ENCODE measurements at places on chromosomes 7 and 10.

- no peak for DNase-seq
These were observed 142.7 kb downstream of the KMT2E start for GRCh38 chr7:105156731-105157130.

- no peak for DNase-seq
These were observed 264.0 kb downstream of the INHBA start for GRCh38 chr7:41438705-41439514.

DNA sequence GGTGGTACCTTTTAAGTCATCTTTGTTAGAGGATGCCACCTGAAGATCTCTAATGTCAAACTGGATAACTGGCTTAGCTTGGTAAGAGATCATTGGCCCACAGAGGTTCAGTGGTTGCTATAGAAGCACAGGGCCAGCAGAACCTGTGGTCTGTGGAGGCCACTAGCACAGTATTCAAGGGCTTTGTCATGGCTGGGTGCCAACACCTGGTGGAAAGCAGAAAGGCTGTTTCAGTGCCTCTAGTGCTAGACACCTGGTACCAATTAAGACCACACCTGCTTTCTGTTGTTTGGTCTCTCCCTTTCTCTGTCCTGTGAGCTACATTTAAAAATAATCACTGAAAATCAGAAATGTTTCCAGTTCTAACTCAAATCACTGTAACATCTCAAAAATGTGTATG lies 10.0 kb upstream of the PCGF5 start:
- no peak for DNase-seq

- DNase-seq = no peak
These were observed 15.7 kb upstream of the ZMIZ1 start for GRCh38 chr10:79053081-79053434.

DNA sequence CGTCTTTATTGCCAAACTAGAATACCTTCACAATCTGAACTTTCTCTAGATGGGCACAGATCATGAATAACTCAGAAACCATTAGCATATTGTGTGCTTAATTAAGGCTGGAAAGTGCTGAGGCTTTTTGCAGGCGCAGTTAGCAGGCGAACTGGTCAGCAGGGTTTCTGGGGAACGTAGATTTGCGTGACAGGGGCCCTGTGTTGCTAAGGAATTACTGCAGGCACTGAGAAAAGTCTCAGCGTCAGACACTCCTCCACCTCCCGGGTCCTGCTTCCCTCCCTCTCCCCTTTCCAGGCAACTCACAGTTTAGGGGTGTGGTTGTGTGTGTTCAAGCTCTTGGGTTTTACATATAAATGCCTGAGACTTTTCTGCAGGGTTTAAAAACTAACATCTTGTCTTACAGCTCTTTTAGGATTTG lies 2.2 kb downstream of the MAP3K8 start:
- DNase-seq = peak; percentile 62

- DNase-seq = no peak
These were observed 79.6 kb downstream of the PCGF5 start for GRCh38 chr10:91299999-91300575.

GRCh38 chr7:148733496-148733895 lies 34.8 kb downstream of the CUL1 start:
- DNase-seq = no peak

DNA sequence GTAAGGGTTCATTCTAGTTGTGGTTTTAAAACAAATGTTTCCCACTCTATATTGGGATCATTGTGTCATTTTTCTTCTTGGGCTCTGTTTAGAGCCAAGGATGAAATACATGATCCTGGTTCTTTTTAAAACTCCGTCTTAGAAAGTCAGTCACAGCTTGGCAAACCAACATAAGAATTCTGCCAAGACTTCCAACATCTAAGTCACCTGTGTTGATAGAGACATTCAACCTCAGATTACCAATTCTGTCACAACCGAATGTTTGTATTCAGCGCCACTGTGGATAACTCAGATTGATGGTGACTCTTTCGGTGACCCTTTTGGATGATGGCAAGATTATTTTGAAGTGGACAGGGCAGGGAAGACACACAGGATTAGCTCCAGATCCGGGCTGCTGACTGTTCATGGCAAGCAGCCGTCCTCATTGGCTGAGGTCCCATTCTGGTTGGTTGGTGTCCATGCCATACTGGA lies 255.4 kb downstream of the ARHGAP21 start:
- no peak for DNase-seq

- no peak for DNase-seq
These were observed 194.7 kb downstream of the GALNT17 start for GRCh38 chr7:71326595-71326994.

DNA sequence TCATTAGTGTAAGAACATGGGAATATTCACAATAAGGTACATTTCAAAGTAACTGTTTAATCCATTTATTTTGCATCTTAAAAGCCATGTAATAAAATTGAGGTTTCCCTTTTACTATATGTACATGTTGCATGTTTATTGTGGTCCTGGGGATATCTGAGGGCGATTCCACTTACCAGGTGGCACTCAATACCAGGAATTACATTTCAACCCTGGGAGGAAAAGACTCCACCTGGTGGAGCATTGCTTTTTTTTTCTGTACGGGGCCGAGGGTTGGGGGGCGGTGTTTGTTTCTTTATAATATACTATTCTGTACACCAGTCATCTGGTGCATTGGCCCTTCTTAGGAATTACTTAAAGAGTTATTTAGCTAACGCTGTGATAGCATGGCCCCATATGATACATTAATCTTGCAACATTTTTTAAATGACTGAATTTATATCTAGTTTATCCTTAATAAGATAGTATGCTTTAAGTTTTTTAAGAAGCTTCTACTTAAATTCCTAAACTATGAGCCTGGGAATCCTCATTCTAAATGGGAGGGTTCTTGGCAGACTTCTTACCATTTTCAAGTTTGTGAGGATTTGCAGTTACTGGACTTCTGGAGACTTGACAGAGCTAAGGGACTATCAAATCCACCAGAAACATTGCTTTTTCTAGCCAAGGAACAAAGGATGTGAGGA lies 7.2 kb upstream of the HGF start:
- no peak for DNase-seq

- no peak for DNase-seq
These were observed 208.3 kb downstream of the USP6NL start for GRCh38 chr10:11403116-11403515.

DNA sequence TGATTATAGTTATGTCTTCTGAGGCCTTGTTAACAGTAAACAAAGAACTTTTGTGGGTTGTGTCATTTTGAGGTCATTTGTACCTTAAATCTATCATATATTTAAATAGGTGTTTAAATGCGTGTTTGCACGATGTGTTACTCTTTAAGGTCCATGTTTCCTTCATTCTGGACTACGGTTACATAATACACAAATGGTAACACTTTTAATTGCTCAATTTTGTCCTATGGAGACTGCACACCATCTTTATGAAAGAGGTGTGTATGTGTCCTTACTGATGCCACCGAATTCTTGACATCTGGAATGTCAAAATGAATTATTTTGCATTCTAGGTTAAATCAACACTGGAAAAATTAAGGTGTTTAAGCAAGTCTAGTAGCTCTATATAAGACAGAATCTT lies 1.7 kb downstream of the PALS2 start:
- no peak for DNase-seq

- no peak for DNase-seq
These were observed 175.0 kb downstream of the OTUD1 start for GRCh38 chr10:23613900-23614299.

GRCh38 chr10:62681211-62681940 lies 123.1 kb upstream of the ADO start:
- DNase-seq = peak; percentile 85

DNA sequence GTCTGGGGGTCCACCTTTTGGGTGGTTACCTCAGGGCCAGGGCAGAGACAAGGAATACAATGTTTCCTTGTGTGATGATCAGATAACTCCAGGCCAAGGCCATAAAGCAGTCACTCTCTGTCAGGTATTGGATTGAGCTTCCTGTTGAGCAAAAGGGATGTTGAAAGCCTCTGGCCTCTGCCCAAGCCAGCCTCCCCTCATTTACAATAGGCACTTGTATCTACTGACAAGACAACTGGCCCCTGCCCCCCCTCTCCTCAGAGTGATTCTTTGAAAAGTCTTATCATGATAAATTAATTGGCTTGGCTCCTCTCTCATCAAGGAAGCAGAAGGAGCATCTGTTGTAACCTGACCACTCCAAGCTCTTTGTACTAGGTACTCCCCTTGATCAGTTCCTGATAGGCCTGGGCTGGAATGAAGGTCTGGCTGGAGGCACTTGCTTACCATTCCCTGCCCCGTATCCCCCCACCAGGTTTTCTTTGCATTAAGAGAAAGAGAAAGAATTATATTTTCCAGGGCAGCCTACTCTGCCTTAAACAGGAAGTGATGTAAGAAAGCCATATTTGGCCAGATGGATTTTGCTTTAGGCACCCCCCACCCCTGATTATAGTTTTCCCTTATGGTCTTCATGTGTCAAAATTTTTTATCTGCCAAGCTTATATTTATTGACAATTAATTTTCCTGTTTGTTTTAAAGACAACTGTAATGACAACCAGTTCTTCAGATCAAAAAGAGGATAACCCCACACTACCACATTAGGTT lies 42.1 kb upstream of the HPS1 start:
- DNase-seq = no peak

DNA sequence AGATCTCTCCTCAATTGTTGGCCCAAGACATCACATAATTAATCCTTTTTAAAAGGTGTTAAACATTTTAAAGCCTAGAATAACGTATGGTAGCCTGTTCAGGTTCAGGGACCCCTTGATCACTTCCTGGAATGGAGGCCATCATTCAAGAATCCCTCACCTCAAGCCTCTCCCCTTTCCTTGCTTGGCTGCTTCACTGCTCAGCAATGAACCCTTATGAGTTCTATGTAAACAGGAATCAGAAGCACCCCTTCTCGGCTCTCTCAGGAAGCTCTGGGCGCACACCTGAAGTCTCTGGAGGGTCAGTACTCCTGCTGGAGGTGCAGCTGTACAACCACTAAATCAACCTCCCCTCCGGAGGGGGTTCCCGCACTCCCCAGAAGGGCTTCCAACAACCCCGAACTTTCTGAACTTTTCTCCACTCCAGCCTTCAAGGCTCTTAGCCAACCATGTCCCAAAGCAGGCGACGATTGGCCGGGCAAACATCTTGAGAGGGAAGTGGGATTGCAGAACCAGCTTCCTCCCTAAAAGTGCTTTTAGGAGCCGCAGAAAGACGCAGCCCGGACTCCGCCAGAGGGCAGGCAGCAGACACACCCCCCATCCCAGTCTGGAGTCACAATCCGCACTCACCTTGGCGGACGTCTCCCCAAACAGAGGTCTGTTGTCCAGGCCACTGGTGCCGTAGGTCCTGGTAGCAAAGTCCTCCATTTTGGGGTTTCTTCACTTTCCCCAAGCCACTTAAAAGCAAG lies 562 bp downstream of the TMEM243 start:
- DNase-seq = peak; percentile 66

DNA sequence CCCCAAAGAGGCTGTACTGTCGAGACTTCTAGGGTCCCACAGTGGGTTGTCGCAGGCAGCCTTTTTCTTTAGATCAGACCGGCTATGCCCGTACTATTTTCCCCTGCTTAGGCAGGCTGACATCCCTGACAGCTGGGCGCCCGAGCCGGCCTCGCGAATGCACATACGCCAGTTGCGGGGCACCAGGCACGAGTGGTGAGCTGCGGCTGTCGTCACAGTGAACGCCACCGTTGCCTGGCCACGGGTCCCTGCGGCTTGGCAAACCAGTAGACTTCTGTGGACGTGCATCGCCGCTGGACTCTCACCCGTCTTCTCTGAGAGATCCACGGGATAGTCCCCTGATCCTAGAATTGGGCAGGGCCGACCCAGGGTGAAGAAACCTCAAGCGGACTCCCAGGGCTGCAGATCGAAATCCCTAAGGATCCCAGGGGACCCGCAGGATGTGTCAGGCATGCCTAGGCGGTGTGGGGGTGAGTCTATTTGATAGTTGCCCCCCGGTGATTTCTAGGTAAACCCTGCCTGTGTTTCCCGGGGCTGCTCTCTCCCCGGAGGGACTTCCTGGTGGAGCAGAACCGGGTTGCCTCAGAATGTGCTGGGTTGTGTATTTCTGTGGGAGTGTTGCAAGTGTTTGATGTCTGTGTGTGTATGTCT lies 33.0 kb upstream of the ZNF273 start:
- DNase-seq = no peak

GRCh38 chr7:82049442-82049841 lies 279.6 kb upstream of the HGF start:
- DNase-seq = no peak

DNA sequence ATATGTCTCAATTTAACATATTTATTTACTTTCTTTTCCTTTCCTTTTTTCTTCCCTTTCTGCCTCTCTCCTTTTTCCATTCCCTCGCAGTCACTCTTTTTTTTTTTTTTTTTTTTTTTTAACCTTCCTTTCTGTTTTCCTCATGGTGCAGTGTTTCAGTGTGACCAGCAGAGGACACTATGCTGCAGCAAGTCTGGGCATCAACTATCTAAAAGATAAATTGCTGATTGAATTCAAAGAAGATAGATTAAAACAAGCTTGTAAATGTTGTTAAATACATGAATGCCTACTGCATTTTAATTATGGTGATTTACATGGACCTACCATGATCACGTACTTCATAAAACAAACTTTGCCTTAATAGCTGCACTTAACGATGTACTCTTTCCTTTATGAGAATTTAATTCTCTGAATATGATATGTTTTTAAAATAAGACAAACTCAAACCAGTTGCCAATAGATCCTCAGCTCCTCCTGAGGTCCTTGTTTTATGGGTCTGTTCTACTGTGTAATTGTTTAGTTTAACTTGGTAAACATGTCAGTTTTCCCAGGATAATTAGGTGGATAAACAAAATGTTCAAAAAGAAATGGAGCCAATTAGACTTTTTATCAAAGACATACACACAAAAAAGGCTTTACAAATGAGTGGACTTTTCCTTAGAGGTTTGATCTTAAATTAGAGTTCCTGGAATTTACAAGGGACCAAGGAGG lies 101.0 kb upstream of the AGR3 start:
- DNase-seq = peak; percentile 54

DNA sequence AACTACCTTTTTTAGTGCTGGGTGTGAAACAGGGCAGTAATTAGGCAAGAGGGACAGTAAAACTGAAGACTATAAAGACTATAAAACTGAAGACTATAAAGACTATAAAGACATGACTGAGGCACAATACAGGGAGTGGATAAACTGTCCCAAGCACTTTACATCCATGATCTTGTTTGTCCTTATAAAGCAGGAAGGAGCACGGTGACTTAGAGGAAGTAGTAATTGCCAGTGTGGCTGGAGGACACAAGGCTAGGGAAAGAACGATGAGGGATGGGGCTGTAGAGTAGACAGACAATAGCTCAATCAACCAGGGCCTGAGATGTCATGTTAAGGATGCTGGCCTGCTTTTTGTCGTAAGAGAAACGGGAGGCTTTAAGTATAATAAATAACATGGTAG lies 26.0 kb downstream of the DNAJC12 start:
- DNase-seq = no peak

DNA sequence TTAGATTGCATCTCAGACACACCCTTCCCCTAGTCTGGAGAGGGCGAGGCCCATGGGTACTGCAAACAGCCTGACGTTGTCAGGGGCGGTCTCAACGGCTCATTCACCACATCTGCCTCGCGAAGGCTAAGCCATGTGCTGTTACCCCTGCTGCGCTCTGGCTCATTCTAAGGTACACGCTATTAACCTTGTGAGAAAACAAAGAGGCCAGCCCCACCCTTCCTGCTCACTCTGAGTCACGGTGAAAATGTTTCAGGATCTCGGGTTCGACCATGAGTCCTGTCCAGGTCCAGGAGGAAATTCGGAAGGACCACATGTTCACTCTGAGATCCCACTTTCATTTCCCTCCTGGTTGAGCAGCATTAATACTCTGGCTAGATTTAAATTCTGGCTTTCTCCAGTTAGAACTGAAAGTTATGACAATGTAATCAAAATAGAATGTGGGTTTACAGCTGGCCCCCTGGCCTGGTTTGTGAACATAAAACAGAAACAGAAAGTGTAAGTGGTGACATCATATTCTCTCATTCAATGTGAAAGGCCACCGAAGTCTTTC lies 55.2 kb downstream of the EGFR start:
- no peak for DNase-seq

GRCh38 chr10:49629431-49629881 lies 15.6 kb downstream of the CHAT start:
- no peak for DNase-seq
